Activated CD4-positive, alpha-beta T cell treated with anti-CD3 and anti-CD28 coated beads, Interleukin-2, amount 50 U/mL, for 4 hours (primary cell): ENCODE measurements at places on chromosomes 13 and 19.

DNA sequence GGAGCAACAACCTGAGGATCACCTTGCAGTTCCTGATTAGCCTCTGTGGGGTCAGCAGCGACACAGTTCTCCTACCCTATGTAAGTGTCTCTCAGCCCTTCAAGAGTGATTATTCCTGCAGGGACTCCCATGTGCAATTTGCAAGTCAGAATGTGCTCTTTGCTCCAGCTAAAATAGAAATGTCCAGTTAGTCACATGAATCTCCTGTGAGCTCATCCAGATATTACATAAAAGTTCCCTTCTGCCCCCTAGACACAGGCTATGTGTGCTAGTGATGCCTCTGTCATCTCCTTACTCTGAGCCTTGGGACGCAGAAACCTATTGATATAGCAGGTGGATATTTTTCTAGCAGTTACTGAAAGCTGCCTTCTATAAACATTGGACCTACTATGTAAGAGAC is 105.5 kb downstream of the ZAR1L start:
- DNase-seq, result no peak

- DNase-seq, result peak; percentile 43
These were observed at the start of gene STRN4 for GRCh38 chr19:46746281-46747057. TSS of gene STRN4 (minus strand) at chr19:46746450. CDS start at chr19:46746430, 20 bp downstream.

DNA sequence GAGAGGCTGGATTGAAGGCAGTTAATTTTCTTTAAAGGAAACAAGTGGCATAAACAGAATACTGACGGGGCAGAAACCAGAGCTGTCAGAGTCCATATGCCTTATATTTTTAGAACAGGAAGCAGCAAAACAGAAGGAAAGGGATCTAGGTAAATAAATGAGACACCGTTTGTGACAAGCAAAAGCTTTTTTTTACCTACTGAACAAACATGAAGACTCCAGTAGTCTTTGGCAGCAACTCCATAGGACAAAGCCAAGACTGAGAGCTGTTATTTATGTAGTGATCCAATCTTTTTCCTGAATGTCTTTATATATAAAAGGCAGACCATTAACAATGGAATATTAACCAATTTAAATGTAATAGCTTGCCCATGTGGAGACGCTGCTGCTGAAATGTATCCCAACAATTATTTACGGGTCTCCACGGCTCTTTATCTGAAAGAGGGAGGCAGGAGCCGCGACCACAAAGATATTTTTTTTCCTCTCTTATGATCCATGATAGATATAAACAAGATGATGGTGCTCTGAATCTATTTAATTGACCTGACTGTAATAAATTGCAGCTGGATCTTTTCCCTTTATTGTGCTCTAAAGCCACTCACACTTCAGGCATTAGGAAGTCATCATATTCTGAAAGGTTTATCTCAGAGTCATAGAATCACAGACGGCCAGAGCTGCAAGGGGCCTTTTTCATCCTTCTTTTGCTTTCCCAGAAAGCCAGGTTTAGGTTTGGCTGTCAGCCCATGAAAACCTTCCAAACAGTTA is 687.8 kb downstream of the EFNB2 start:
- DNase-seq, result no peak

GRCh38 chr13:29081036-29081435 is 260.9 kb downstream of the MTUS2 start:
- DNase-seq, result no peak

DNA sequence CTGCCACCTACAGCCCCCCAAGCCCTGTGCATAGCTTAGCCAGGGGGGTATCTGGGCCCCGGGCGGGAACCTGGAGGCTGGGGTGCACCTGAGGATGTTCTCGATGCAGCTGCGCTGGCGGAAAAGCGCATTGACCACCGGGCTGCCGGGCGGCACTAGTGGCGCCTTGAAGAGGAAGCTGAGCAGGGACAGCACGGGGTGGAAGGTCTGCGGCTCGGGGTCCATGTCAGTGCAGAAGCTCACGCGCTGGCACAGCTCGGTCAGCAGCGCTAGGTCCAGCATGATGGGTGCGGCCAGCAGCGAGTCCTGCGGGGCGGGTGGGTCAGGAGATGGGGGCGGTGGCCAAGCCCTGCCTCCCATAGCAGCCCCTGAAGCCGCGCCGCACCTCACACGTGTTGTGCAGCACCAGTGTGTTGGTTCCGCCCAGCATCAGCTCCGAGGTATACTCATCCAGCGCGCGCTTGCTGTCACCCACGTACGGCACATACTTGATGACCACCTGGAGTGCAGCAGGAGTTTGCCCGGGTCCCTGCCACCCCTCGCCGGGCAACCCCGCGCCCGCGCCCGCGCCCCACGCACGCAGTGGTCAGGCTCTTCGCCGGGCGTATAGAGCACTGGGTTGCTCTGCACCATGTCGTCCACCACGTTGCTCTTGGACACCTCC is 2.6 kb downstream of the ISYNA1 start:
- DNase-seq, result no peak

- DNase-seq, result no peak
These were observed 12.7 kb downstream of the ARHGAP45 start for GRCh38 chr19:1079566-1080111.

DNA sequence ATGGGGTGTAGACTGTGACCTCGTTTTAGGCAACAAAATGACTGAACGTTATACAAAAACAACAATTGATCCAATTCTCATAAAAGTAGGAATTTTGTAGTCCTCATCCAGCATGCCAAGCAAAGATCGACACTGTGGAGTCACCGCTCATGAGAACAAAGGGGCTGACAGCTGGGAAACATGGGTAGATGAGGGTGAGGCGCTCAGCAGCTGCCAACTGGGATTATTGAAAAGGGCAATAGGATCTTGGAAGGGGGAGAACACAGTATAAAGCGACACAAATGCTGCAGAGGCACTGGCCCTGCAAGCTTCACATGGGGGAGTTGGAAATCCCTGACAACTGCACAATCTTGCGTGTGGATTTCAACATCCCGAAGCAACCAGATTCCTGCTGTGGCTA is 5.4 kb upstream of the ZNF765 start:
- DNase-seq, result no peak

DNA sequence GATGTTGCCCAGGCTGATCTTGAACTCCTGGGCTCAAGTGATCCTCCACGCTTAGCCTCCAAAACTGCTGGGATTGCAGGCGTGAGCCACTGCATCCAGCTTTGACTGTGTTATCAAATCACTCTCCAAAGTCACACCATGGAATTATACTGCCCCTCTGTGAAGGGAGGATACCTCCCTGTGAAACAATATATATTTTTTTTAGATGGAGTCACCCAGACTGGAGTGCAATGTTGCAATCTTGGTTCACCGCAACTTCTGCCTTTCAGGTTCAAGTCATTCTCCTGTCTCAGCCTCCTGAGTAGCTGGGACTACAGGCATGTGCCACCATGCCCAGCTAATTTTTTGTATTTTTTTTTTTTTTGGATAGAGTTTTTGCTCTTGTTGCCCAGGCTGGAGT is 7.7 kb downstream of the TYK2 start:
- DNase-seq, result no peak

DNA sequence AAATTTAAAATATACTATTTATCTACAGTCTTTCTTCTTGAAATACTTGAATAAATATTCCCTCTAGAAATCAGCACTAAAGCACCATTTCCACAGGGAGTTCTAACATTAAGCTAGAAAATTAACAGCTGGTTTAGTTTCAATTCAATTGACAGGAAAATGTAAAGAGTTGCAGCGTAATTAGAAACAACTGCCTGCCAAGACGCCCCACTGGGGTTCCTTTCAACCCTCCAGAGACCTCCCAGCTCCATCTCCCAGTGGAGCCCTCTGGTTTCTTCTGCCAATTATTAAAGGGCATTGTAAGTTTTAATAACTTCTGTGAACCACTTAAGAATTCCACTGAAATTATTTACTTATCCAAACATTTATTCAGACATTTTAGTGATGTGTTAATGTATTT is 4.2 kb downstream of the GJA3 start:
- no peak for DNase-seq

DNA sequence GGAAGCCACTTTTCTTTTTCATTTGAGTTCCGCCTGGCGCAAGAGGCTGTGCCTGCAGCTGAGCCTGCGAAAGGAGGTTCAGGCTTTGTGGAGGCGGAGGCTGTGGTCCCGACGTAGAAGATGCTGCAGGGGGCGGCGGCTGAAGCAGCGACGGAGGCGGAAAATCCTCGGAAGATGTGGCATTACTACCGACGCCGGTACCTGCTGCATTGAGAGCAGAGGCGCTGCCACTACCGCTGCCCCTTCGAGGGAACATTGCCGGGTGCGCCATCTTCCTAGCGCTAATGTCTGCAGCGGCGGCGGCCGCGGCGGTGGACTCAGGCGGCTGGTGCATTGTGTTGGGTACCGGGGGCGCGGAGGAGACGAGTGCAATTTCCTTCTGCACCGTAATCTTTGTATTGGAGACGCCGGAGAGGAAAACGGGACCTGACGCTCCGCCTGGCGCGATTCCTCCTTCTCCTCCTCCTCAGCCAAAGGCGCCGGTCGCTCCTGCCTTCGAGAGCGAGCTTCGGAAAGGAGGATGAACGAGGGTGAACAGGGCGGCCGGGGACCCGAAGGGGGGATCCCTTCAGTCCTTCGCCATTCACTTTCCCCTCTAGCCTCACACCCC is at the start of gene TSC22D1:
TSS of gene TSC22D1 (minus strand) at position 590 of the 610 bp plus-strand sequence. CDS start at position 334, 256 bp downstream.
- peak; percentile 73 for DNase-seq

- no peak for DNase-seq
These were observed 251.4 kb downstream of the VWA8 start for GRCh38 chr13:41709511-41709910.

GRCh38 chr13:111259058-111259457 is 61.4 kb upstream of the TEX29 start:
- no peak for DNase-seq

DNA sequence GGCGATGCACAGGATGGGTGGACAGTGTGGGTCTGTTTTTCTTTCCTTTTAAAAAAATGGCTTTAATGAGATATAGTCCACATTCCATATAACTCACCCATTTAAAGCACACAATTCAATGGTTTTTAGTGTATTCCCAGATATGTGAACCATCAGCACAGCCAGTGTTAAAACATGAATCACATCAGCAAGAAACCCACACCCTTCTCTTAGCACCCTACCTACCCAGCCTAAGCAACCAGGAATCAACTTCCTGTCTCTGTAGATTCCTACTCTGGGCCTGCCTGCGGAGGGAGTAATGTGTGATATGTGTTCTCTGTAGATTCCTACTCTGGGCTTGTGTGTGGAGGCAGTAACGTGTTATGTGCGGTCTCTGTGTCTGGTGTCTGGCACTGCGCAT is 11.9 kb downstream of the TMEM255B start:
- DNase-seq, result no peak

DNA sequence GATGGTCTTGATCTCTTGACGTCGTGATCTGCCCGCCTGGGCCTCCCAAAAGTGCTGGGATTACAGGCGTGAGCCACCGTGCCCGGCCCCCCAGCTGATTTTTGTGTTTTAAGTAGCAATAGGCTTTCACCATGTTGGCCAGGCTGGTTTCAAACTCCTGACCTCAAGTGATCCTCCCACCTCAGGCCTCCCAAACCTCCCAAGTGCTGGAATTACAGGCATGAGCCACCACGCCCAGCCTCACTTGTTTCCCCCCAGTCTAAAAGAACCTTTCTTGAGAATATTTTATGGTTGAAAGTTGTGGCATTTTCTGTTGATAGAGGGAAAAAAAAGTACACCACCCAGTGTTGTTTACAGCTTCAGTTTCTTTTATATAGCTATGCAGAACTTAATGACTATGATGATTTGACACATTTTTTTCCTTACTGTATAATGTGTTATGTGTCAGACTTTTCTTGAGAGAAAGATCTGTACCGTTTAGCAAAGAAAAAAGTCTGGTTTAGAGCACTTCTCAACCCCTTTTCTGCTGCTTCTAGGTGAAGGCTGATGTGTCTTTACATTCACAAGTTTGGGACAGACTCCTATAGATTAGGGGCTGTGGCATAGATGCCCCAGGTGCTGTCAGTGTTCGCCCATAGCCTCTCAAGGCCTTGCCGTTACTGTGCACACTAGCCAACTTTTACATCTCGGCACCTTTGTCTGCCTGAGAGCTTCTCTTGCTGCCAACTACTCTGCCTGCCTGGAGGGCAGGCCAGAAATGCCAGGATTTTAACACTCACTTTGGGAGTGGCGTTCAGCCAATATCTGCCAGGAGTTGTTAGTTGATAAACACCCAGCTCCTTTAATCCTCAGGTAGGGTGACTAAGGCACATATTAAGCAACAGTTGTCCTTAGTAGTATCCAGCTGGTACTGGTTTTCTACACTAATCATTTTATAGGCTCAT is 33.0 kb downstream of the KCTD4 start:
- DNase-seq, result no peak

DNA sequence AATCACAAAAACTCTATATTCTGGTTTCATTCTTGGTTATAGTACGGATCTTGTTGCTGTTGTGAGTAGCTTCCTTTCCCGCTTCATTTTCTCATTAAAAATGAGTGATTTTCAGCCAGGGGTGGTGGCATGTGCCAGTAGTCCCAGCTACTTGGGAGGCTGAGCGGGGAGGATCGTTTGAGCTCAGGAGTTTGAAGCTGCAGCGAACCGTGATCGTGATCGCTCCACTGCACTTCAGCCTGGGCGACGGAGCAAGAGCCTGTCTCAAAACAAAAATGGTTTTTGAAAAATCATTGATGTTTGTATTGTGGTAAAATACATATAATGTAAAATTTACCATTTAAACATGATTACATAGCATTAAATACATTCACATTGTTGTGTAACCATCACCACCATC is 71.6 kb upstream of the TM9SF2 start:
- no peak for DNase-seq

DNA sequence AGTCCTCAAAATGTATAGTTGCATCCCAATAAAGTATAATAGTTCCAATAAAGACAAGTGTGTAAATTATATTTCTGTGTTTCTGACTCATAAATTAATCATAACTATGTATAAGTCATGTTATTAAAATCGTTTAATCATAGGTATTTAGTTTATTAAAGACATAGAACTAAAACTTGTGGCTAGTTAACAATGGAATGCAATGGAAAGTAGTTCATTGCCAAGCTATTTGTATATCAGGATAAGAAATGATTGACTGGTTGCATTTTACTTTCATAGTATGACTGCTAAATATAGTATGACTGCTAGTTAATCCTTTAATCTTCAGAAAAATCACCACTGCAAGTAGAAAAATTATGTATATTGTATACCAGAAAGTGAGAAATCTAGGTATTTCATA is 16.9 kb downstream of the COG3 start:
- DNase-seq, result no peak

DNA sequence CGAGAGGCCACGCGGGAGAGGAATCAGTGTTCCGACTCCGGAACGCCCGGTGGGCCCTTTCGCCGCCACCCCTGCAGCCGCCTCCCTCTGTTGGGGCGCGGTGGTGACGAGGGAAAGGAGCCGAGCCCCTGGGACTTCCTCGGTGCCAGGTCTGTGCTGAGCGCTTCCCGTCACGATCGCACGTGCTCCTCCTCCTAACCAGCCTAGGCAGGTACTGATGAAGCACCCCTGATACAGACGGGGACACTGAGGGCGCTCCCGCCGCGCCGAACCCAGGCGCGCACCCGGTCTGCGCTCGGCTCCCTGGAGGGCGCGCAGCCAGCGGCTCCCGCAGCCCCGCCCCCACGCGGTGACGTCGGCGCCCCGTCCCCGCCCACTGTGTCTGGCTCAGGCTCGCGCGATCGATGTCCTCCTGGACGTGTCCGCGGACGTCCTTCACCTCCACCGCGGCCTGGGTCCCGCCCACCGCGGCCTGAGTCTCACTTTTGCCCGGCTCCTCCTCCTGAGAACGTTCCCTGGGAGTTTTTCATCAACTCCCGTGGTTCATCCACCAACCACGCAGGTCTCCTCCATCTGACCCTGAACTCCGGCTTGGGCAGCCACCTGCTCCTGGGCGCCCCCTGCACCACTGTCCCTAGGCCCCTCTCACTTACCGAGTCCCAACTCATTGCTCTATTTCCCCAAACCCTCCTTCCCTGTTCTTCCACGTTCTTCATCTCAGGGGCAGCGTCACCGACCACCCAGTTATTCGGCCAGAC is 2.6 kb upstream of the KLK15 start:
- peak; percentile 56 for DNase-seq

GRCh38 chr13:83350569-83350968 is 531.7 kb downstream of the SLITRK1 start:
- no peak for DNase-seq
